LoVo (cell line): ENCODE measurements at places on chromosomes 13 and 19.

DNA sequence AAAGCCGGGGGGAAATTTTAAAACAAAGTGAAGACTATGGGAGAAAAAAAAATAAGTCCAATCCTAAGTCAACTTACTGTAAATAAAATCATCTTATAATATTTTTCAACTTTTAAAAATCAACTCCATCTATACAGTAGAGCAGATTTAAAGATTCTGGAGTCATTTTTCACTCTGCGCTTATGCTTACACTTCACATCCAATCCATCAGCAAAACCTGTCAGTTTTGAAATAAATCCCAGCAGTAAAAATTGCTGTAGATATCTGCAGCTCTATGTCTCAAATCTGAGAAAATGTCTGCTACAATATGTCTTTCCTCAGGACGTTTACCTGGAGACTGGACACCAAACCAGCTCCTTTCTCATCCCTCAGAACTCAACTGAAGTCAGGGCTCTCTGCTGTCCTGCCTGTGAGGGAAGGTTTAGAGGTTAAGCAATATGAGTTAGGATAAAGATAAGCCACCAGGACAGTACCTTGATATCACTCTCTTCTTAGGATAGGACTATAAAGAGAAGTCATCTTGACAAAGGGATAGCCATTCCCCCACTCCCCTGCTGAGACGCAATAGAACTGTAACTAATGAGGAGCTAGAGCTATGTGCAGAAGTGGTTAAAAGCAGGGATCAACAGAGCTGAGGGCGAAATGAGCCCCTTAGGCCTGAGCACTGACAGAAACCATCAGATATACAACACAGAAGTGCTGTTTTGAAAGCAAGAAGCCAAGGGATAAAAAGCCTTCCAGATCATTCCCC, 254.7 kb upstream of the KLHL1 start:
- no peak for DNase-seq

GRCh38 chr19:10766671-10767201, 48.9 kb downstream of the DNM2 start:
- no peak for DNase-seq

- DNase-seq, result no peak
Observed at GRCh38 chr19:29793116-29793727, 18.6 kb upstream of the CCNE1 start.

- DNase-seq, result no peak
Observed at GRCh38 chr19:279231-279630, 12.0 kb downstream of the PLPP2 start.

GRCh38 chr13:113373811-113374485, 10.0 kb upstream of the GRTP1 start:
- DNase-seq, result no peak

DNA sequence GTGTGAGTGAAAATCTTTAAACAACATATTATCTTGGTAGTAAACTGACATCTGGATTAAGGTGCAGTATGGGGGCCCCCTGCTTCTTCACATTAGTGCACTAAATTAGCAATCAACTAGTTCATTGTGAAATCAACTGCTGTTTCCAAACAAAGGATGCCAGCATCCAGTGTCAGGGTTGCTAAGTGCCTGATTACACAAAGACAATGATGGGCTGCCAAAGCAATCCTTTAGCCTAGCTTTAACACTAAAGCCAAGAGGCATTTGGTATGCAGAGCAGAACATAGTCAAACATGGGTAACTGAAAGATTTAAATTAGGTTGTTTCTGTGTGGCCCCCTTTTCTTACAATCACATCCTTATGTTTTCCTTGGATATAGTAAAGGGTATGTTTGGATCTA, 543.1 kb upstream of the SLITRK5 start:
- no peak for DNase-seq

DNA sequence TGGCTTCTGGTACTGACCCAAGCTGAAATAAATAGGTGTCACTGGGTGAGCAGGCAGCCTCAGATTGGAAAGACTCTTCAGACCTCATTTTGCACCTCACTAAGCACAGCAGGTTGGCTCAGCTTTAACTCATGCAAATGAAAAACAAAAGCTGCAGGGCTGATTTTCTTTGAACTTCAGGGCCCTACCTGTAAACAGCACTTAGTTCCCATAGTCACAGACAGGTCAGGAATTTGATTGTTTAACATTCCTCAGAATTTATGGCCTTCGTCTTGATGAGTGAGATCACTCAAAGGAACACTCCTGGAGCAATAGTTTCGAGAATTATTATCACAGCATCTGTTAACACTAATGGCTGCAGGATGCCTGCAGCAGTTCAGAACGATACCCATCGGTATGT, 718.5 kb downstream of the EFNB2 start:
- peak; percentile 43 for DNase-seq

DNA sequence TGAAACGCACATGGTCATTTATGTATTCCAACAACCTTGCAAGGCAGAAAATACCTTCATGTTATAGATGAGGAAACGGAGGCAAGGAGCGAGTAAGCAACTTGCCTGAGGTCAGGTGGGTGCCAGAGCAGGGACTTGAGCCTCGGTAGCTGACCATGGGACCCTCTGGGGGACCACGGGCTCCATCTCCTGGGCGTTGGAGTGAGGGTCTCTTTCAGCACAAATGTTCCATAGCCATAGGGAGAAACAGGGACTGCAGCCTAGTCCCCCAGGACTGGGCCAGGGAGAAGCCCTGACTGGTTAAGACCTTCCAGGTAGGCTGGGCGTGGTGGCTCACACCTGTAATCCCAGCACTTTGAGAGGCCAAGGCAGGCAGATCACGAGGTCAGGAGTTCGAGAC, 38.4 kb upstream of the ADGRE5 start:
- no peak for DNase-seq

DNA sequence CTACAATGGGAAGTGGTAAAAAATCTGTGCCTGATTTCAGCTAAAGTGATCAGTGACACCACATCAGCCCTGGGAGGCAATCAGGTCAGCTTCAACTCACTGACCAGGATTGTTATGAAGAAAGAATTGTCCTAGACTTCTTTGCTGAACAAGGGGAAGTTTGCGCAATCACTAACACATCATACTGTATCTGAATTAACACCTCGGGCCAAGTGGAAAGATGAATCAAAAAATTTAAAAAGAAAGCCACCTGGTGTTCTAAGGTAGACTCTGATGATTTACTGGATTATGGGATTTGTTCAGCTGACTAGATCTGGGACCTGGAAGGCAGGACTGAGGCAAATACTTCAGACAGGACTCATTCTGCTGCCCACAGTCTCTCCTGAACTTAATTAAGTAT, 161.8 kb downstream of the DIAPH3 start:
- DNase-seq, result no peak

DNA sequence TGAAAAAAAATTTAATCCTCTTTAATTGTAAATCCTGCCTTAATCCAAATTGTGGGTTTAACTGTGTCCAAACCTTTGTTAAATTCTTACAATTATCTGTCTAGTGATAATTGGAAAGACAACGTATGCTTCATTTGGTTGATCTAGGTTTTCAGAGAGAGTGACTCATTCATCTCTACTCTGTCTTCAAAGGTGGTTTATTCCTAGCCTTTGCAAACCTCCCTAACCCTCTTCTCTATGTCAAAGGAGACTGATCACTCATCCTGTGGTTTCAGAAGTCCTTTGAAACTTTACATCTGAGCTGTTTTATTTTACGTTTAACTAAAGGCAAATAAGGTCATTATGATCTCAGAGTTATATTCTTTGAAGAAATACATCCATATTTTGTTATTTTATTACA, 8.8 kb upstream of the OXGR1 start:
- no peak for DNase-seq

DNA sequence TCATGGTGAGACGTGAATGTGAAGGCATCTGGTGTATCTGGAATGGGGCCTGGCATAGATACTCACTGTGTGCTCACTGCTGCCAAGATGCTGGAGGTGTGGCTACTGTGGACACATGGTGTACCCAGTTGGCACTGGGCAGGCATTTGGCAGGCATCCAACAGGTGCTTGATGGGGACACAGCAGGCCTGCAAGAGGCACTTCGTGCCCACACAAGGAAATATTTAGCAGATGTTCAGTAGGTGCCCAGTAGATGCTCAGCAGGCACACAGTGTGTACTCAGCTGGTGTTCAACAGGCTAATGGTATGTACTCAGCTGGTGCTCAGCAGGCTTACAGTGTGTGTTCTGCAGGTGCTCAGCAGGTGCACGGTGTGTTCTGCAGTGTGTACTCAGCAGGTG, 14.2 kb downstream of the CRTC1 start:
- no peak for DNase-seq

GRCh38 chr13:97339988-97340749, 93.8 kb upstream of the RAP2A start:
- no peak for DNase-seq

DNA sequence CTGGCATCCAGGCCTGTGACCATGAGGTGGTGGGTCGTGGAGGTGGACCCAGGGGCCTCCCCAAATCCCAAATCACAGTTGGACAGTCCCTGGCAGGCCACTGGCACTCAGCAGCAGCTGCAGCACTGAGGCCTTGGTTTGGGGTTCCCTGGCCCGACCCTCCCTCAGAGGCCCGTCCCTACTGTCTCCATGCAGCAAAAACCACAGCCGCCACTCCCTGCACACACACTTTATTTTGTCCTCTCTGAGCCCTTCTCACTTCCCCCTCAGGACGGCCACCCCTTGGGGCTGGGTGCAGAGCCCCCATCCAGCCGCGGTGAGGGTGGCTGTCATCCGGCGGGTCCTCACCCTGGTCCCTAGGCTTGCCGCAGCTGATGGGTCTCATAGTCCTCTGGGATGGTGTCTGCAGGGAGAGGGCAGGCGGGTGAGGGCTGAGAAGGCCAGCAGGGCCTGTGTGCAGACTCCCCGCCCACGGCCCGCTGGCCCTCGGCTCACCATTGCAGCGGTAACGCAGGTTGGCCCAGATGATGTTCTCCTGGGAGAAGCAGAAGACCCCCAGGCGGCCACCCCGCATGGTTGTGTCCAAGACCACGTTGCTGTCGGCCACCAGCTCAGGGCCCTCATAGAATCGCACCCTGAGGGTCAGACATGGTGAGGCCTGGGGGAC, 8.4 kb downstream of the COMP start:
- DNase-seq, result no peak

DNA sequence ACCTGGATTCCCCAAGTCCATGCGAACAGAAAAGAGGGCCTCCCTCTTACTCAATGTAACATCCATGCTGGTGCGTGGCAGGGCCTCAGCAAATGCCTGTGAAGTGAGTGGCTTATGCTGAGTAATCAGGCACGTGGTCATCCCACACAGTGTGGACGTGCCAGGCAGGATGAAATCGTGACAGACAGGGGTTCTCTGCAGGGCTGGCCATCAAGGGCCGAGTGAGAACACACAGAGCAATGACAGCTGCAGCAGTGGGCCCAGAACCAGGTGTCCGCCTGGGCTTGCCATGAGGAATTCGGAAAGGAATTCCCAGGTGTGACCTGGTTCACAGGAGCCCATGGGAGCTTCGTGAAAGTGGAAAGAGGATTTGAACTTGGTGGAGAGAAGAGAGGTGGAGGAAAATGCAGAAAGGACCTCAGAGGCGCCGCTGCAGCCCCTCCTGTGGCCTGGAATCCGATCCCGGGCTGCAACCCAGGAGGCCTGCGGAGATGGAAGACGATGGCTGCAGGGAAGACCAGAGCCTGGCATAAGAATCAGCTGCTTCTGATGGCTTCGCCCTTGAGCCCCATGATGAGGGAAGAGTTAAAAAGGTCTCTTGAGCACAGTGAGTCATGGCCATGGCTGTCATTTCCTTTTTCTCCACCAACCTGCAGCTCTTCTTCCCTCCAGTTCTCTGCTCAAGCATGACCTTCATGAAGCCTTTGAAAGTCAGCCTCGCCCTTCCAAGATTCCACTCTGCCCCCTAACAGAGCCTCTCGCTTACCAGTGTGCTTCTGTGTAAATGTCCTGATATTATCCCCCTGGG, 34.6 kb upstream of the SOX1 start:
- DNase-seq, result peak; percentile 2

GRCh38 chr13:39494006-39494405, 109.0 kb downstream of the LHFPL6 start:
- no peak for DNase-seq

DNA sequence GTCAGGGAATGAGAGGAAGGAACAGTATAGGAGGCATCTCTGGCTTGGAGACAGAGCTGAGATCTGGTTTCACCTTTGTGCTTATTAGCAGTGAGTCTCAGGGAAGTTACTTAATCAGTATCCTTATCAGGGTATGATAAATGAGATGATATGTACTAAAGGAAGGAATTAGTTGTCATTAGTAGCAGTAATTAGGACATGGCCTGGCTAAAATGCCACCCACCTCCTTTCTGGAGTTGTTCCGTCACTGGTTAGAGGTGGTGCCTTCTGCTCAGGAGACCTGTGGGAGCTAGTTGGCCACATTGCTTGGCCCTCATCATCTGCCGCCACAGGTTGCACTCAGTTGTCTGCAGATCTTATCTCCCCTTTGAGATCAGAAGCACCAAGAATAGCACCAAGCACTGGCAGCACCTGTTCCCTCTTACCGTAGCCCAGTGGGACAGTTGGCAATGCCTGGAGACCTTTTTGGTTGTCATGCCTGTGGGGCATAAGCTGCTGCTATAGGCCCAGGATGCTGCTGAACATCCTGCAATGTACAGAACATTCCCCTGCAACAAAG, 4.7 kb downstream of the GPATCH1 start:
- DNase-seq, result no peak

DNA sequence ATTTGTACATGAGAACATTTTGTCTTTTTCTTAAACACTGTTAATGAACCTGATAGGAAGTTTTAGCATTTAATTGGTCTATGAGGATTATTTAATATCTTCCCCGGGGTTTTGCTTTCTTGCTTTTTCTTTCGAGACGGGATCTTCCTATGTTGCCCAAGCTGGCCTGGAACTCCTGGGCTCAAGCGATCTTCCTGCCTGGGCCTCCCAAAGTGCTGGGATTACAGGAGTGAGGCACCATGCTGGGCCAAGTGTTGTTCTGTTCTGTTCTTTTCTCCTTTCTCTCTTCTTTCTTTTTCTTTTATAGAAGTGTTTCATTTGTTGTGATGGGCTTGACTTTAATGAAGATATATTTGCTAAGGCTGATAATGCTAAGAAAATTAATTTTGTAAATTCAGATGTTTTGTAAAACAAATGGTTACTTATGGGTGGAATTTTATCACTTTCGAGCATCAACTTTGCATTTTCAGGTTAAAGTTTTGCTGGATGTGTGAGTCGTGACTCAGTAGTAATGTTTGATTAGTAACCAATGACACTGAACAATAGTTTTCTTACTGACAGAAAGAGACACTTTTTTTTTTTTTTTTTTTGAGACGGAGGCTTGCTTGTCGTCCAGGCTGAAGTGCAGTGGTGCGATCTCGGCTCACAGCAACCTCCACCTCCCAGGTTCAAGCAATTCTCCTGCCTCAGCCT, 2.2 kb downstream of the PAN3 start:
- no peak for DNase-seq
